ENCODE measurements at places on chromosomes 2 and 18.

- no peak for DNase-seq
These were observed 760.5 kb downstream of the SATB2 start for GRCh38 chr2:198697218-198697617.

GRCh38 chr2:168053676-168054075 is 193.7 kb downstream of the STK39 start:
- no peak for DNase-seq

GRCh38 chr2:238821391-238821790 is 26.5 kb upstream of the TWIST2 start:
- DNase-seq = no peak

DNA sequence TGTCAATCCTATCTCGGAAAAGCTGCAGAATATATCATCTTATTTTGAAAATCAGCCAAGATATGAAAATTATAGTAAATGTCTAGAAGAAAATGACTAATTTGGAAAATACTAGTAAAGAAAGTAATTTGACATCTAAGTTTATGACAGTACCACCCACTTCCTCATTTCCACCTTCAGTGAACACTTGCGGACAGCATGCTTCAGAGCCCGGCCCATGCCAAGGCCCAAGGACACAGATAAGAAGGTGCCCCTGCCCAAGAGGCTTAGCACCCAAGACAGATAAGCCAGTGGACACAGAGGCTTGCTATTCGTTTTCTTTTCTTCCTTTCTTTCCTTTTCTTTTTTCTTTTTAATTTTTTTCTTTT is 4.8 kb upstream of the KCNG2 start:
- DNase-seq = peak; percentile 57

DNA sequence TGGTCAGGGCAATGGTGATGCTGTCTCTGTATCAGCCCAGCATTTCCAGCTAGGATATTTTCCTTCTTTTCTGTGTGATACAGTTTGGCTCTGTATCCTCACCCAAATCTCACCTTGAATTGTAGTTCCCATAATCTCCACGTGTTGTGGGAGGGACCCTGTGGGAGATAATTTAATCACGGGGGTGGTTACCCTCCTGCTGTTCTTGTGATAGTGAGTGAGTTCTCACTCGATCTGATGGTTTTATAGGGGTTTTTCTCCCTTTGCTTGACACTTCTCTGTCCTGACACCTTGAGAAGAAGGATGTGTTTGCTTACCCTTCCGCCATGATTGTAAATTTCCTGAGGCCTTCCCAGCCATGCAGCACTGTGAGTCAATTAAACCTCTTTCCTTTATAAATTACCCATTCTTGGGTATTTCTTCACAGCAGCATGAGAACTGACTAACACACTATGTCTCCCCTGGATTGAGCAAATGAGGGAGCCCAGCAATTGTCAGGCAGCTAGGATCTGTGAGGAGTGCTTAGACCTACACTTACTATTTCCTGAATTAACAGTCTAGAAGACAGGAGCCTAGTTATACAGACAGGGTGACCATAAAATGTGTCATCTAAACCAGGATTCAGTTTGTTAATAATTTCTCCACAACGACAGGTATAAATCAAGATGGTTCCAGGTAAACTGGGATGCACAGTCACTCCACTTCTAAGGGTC is 6.0 kb downstream of the SCN2A start:
- DNase-seq = no peak

DNA sequence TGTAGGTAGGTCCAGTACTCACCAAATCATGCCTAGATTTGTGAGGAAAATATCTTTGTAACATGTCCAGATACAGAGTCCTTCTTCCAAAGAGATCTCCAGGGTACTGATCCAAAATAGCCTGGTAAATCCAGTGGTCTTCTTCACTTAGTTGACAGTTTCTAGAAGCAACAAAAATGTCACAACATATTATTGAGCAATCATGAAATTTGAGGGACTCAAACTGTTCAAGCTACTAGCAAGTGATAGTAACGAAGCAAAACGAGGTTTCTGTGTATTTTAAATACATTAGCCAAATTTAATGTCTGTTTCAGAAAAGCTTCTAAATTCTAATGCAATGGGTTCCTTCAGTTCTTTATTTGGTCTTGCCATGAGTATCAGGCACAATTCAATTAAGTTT is 142.8 kb downstream of the CCDC148 start:
- no peak for DNase-seq

- DNase-seq = peak; percentile 86
These were observed 49.8 kb upstream of the ASB1 start for GRCh38 chr2:238376884-238377391.

GRCh38 chr2:46914578-46915230 is 902 bp downstream of the MCFD2 start:
- no peak for DNase-seq

DNA sequence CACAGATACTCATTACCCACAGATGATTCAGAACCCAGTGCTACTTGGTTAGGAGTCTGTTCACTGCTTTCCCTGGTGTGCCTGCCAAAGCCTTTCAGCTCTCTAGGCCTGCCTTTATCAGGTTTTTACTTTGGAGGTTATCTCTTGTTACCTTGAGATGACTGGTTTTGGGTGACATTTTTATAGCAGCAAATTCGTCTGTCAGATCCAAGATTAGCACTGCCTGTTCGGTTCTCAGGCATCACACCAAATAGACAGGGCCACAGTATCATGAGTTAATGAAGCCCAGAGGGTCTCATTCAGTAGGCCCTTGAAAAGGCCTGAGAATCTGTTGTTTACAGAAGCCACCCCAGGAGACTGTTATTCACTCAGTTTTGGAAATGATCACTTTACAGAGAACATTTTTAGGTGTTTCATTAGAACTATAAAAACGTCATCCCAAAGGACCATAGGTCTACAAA is 121.2 kb downstream of the OSBPL6 start:
- DNase-seq = no peak

DNA sequence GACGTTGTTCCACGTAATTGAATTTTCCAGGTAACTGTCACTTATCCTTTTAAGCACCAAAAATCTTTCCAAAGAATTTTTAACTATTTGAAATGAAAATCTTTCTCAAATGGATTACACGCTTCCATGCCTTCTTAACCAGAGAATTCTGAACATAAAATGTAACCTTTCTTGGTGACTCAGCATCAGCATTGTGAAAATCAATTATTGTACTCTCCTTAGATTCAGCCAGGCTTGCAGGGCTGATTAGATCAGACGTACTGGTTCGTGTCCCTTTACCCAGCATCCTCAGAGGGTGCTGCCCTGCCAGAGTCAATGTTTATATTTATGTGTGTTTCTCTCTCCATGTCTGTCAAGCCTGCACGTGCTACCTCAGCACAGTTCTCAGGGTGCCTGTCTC is 623.9 kb downstream of the CNTNAP5 start:
- no peak for DNase-seq

DNA sequence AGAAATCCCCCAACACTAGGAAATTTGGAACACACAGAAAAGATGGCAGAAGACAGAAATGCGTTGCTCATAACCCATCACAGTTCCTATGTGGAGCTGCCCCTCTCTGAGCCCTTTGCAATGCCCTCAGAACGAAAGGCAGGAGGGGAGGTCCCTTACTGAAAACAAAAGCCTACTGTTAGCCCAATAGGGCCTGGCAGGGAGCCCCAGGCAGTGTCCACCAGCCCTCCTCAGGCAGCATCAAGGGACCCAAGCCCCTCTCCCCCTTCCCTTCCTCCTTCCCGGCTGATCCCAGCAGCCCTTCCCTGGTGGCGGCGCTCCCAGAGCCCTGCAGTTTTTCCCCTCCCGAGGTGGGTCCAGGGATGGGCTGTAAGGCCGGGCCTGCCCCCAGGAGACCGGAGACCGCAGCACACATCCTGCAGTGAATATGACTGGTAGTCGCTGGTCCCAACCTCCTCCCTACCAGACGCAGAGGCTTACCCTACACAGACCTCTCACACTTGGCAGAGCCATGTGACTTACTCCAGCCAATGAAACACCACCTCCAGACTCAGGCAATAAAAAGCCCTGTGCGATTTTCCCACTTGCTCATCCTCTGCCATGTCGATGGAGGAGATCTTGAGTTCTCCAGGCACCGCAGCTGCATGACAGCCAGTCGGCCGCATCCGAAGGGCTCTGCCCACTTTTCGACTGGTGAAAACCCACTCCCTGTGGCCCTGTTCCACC is 19.4 kb upstream of the DUSP2 start:
- DNase-seq = no peak

GRCh38 chr2:207064128-207064690 is 101.5 kb downstream of the KLF7 start:
- no peak for DNase-seq

DNA sequence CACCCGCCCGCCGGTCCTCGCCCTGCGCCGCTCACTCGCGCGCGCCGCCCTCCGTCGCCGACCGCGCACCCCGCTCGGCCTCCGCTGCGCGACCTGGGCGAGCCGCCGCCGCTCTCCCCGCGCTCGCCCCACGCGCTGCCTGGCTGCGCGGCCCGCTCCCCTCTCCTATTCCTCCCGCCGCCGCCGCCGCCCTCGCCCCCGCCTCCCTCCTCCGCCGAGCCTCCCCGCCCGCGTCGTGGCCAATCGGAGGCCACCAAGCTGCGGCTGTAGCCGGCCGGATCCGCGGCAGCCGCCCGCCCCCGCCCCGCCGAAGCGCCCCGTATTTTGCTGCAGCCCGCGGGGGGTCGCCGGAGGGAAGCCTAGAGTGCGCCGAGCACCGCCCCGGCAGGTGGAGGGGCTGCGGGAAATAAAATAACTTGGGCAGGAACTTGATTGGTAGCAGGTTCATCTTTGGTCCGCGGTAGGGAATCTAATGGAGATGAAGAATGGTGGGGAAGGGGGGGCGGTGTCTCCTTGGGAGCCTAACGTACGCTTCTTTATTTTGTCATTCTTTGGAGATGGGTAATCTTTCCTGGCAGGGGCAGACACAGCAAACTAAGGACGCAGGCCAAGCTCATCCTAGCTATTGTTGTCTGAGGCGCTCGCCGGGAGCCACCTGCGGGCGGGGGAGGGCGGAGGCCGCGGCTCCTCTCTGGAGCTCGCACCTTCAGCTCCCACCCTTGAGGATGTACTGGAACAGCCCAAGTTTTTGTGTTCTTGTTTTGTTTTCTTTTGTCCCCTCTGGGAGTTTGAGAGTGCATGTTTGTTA is 1.1 kb upstream of the CDH2 start:
- no peak for DNase-seq

- DNase-seq = peak; percentile 44
These were observed 8.3 kb downstream of the OSR1 start for GRCh38 chr2:19349911-19350677.

DNA sequence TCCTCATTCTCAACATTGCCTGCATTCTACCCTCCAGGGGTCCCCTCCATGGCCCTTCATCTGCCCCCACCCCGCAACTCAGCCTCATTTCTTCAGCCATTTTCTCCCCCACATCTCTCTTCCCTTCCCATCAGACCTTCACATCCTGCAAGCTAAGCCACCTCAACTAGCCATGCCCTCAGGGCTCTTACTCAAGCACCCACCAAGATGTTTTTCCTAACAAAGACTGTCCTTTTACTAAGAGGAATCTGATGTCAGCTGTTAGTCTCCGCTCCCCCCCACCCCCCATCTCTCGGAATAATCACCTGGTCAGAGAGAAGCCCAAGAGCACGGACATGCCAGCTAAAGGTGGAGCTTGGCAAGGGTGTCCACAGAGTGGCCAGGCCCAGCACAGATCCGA is 4.7 kb upstream of the CAPN10 start:
- no peak for DNase-seq

DNA sequence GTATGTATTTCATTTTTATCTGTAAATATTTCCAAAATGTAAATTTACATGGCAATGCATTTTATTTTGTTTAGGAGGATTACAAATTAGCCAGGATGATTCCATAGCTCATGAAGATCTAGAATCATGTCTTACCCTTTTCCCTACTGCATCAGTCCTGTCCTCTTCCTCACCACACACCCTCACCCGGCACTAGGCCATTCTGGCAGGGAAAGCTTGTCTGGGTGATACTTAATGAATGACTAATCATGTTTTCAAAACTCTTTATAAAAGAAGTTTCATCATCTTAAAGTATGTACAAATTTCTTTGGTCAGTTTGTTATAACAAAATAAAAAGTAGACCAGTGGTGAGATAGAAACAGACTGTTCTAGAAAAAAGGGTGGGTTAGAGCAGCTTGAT is 283.3 kb upstream of the VWC2L start:
- DNase-seq = no peak

GRCh38 chr18:48051945-48052840 is 121.7 kb upstream of the SMAD2 start:
- peak; percentile 37 for DNase-seq

GRCh38 chr2:24121469-24121868 is 1.7 kb downstream of the PFN4 start:
- no peak for DNase-seq

GRCh38 chr2:12486205-12487118 is 230.3 kb upstream of the TRIB2 start:
- DNase-seq = no peak

DNA sequence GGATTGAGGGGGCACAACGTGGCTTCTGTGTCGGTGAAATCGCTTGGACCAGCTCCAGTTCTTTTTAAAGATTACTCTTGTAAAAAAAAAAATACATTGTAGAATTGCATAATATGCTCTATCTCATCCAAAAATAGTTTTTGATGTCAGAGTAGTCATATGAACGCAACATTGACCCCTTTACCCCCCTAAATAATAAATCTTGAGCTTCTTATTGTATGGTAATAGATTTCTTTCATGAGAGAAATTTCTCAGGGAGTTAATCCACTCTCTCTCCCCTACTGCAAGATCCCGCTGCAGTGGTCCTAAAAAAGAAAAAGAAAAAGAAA is 50.2 kb upstream of the PAIP2B start:
- no peak for DNase-seq

GRCh38 chr2:16322308-16323125 is 343.1 kb downstream of the CYRIA start:
- no peak for DNase-seq

- DNase-seq = no peak
These were observed 42.0 kb upstream of the UBE2E3 start for GRCh38 chr2:180938451-180938850.

- DNase-seq = no peak
These were observed 8.7 kb downstream of the RAB12 start for GRCh38 chr18:8617907-8618306.

DNA sequence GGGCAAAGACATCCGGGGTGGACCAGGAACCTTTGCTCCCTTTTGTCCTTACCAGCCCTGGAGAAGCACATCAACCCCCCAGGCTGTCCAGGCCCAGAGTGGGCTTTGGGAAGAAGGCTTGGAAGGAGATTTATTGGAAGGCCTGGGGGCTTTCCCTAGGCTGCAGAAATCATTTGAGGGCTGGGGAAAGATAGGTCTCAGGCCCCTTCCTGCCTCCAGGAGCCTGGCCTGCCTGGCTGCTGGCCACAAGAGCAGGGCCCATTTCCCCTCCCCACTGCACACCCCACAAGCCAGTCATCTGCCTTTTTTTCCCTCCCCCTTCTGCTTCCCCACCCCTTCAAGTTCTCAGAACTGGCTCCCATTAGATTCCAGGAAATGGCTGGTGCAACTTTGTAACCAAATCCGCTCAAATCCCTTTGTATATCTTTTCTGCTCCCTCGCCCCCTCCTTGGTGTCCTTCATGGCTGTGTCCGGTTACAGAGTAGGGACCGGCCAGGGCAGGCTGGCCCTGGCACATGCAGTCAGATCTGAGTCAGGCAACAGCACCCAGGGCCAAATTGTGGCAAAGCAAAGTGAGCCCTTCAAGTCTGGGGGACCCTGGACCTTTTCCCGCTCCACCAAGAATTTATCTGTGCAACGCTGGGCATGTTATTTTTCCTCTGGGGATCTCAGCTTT is 20.8 kb upstream of the TNP1 start:
- DNase-seq = peak; percentile 63

GRCh38 chr2:106366204-106366885 is 101.9 kb downstream of the RGPD3 start:
- no peak for DNase-seq

- DNase-seq = no peak
These were observed 23.7 kb downstream of the MSGN1 start for GRCh38 chr2:17839959-17840358.
